ENCODE measurements at places on chromosomes 1 and 21. TPM values are rescaled to one million over a fixed set of nuclear protein-coding genes. Genes with fewer than 3 reads are reported as not detected.

Gene HHIPL2
- total RNA-seq, result 5.9 TPM

Gene SLAMF6
- 0.68 TPM for total RNA-seq

- no peak for DNase-seq
Measured at GRCh38 chr1:111963985-111964738, 25.3 kb downstream of the KCND3 start.

DNA sequence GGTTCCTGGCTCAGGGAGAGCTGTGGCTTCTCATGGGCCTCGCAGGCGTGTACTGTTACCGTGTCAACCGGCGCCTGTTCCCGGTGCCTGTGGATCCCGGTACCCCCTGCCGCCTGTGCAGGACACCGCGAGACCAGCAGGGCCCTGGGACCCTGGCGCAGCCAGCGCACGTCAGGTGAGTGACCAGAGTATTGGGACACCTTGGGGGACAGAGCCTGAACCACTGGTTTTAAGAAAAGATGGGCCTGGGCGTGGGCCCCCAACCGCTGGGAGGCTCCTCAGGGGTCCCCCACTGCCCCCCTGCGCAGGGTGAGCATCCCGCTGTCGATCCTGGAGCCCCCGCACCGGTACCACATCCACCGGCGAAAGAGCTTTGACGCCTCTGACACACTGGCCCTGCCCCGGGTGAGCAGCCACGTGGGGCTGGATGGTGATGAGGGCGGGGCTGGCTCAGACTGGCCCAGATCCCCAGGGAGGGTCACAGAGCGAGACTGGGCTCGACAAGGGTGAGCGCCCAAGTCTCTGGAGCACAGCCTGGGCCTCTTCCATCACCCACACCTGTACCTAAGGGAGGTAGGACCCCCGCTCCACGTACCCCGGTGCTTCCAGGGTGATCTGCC, 10.5 kb downstream of the MIIP start:
- DNase-seq, result no peak

- DNase-seq, result no peak
Measured at GRCh38 chr1:65509912-65510680, 89.6 kb downstream of the LEPR start.

GRCh38 chr1:210819266-210819665, 314.7 kb downstream of the KCNH1 start:
- DNase-seq, result no peak
